ENCODE measurements at places on chromosomes 6 and 20.
A peak's percentile ranks its signal among the peaks of the same experiment; 100 is the strongest.

DNA sequence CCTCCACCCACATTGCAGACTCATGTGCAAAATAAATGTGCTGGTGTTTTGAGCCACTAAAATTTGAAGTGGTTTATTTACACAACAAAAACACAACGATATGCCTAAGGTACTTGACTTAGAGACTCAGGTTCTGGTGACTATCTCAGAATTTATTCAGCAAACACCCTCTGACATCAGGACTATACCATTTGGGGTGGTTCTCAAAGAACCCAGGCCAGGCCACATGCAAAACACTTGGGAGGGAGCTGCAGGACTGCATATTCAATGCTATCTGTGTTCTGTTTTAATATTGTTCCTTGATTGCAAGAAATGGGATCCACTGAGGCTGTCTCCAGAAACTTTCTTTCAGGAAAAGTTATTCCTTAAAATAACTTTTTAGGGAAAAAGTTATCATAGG, 91.6 kb downstream of the LINC00237 start:
- no peak for DNase-seq

- DNase-seq, result no peak
Measured at GRCh38 chr6:147080225-147080624, 124.0 kb upstream of the STXBP5 start.

- DNase-seq, result no peak
Measured at GRCh38 chr20:37365760-37366638, 20.1 kb downstream of the SRC start.

DNA sequence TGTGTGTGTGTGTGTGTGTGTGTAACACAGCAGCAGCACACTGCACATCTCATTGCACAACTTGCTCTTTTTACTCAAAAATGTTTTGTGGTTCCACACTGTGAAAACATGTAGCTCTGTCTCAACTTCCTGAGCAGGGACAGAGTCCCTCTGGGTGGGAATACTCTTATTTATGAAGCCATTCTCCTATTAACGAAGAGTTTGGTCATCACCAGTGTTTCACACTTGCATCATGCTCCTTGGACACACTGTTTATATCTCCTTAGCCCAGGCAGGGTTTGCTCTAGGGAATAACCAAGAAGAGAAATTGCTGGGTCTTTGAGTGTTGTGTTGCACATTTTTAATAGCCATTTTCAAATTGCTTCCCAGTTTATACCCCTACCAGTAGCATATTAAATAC, 53.6 kb downstream of the ZNF831 start:
- DNase-seq, result no peak

DNA sequence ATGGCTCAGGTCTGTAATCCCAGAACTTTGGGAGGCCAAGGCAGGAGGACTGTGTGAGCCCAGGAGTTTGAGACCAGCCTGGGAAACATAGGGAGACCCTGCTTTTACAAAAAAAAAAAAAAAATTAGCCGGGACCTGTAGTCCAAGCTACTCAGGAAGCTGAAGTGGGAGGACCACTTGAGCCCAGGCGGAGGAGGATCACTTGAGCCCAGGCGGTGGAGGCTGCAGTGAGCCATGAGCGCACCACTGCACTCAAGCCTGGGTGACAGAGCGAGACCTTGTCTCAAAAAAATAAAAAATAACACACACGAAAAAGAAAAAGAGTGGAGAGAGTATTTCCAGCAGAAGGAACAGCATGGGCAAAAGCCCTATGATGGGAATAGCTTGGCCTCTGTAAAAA, 2.0 kb downstream of the TTLL9 start:
- no peak for DNase-seq

- DNase-seq, result no peak
Measured at GRCh38 chr20:58633161-58634053, 17.7 kb upstream of the STX16 start.

- no peak for DNase-seq
Measured at GRCh38 chr6:89921691-89922090, 27.4 kb downstream of the GJA10 start.

DNA sequence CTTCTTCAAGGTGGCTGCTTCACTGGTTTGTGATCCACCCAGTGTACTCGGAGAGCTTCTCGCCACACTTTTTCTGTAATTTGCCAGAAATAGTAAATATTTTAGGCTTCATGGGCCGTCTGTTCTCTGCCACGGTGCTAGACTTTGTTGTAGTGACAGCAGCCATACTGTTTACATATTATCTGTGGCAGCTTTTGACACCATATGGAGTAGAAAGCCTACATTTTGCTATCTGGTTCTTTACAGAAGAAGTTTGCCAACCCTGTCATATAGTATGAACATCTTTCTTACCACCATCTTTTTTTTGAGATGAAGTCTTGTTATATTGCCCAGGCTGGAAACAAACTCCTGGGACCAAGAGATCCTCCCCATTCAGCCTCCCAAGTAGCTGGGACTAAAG, 32.5 kb downstream of the FAM209B start:
- no peak for DNase-seq

- DNase-seq, result no peak
Measured at GRCh38 chr6:35892482-35892881, 28.4 kb downstream of the SRPK1 start.

- DNase-seq, result no peak
Measured at GRCh38 chr6:28657769-28658465, 132.2 kb downstream of the GPX5 start.

DNA sequence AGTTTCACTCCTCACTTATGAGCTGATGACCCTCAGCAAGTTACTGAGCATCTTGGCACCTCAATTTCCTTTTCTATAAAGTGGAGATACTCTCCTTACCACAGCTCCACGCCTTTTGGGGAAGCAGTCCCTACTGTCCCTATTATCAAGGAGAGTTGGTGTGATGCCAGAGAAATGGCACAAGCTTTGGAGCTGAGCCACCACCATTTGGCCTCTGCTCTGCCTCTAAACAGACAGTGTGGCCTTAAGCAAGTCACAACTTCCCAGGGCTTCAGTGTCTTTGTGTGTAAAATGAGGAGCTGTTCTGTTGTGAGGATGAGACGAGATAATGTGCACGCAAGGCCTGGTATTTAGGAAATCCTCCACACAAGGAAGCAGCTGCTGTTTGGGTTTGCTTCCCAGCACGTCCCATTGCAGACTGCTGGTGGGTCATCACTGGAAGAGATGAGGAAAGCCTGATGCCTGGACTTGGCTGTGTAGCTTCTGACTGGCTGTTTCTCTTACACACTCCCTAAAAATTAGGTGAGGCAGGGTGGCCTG, 18.5 kb downstream of the NSFL1C start:
- DNase-seq, result no peak

DNA sequence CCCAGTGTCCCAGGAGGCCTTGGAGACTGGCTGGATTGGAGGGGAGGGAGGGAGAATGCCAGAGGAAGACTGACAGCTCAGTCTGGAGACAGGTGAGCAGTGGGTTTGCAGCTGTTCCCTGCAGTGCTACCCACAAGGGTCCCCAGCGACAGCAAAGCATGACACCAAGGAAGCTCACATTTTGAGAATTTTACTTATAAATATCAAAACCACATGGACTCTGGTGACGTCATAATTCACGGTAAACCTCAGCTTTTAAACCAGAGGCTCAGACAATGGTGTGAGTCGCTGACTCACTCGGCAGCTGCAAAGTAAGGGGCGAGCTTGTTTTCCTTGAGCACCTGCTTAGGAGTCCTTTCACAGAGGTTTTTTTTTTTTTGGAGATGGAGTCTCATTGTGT, 65.2 kb downstream of the THBS2 start:
- DNase-seq, result no peak

GRCh38 chr6:110137924-110138887, 41.3 kb downstream of the WASF1 start:
- DNase-seq, result no peak

- no peak for DNase-seq
Measured at GRCh38 chr6:33995309-33996119, 150.4 kb downstream of the GRM4 start.

DNA sequence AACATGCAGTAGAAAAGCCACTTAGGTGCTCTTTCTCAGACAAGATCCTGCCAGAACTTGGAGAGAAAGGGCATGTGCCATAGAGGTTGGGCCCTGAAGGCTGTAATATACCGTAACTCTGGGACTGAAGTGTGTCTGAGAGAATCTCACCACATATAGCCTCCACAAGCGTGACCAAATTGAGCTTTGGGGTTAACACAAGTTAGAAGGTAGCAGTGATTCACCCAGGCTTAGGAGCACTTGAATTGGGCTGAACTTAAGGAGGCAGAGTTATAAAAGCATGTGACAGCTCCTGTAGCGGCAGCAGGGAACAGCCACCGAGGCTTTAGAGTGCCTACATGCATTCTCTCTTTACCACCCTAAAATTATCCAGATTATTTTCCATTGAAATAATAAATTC, 361.6 kb downstream of the PHF3 start:
- no peak for DNase-seq

DNA sequence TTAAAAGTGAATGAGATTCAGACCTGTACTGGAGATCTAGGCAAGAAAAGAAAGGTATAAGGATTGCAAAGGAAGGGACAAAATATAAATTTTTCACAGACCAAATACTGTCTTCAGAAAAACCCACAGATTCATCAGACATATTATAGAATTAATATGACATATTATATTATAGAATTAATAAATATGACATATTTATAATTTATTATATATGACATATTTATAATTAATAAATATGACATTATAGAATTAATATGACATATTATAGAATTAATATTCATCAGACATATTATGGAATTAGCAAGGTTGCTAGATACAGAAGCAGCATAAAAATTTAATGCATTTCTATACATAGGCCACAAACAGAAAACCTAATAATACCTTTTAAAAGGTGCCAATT, 44.7 kb upstream of the GNRH2 start:
- no peak for DNase-seq

DNA sequence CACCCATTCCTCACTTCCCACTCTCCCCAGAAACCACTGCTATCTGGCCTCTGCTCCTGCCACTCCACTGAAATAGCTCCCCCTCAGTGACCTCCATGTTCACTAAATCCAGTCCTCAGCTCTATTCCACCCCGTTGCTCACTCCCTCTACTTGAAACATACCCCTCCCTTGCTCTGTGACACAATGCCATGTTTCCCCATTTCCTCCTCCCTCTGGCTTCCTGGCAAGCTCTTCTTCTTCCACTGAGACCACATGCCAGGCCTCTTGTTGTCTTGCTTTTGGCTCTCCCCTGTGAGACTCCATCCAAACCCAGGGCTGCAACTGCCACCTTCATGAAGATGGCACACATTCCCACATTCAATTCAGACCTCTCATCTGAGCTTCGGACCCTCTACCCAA, 13.9 kb downstream of the TMEM151B start:
- no peak for DNase-seq

DNA sequence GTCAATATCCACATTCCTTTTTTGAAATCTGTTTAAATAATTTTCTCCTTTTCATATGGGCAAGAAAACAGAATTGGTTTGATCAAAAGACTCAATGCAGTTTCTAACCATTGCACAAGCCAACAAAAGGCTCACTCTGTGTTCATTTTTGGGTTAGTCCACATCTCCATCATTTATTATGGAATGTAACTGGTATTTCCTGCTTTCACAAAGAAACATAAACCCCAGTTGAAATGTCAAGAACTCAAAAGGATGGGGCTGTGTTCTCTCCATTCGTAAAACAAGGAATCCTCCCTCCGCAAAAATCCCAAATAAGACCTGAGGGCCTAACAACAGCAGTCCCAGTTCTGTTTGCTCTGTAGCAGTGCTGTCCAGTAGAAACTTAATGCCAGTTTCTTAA, 420.9 kb downstream of the GJA1 start:
- DNase-seq, result no peak

GRCh38 chr6:150079604-150080003, 10.7 kb upstream of the ULBP3 start:
- no peak for DNase-seq

DNA sequence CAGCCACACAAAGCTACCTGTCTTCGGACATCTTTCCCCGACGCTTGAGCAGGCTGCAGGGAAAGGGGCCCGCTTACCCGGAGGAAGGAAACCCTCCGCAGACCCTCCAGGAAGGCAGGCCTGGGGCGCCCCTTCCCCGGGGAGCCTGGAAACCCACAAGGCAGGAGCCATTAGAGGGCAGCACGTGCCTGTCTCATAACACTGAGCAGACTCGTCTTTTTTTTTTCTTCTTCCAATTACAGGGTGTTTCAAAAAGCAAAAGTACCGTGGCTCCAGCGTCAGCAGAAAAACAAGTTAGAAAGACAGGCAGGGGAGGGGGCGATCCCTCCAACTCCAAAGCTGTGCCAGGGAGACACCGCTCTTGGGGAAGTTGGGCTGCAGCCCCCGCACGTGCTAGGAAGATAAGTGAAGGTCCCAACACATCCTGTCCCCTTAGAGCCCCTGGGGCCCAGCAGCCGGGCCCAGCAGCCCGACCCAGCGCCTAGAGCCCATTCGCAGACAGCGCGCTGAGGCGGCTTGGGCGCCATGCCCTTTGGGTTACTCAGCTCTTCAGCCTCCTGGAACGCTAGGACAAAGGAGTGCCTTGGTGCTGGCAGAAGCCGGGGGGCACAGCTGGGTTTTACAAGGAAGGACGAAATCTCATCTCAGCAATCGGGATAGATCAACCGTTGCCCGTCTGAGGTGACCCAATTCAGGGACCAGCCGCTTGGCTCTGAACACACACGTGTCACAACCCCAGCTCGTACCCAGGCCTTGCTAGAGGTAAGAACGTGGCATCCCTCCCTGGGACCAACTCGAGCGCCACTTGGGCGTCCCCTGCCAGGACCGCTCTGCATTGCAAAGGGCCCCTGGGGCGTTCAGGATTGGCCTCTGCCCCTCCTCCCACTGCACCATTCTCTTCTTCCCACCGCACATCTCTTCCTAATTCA, 136.3 kb downstream of the LY86 start:
- DNase-seq, result peak; percentile 9

DNA sequence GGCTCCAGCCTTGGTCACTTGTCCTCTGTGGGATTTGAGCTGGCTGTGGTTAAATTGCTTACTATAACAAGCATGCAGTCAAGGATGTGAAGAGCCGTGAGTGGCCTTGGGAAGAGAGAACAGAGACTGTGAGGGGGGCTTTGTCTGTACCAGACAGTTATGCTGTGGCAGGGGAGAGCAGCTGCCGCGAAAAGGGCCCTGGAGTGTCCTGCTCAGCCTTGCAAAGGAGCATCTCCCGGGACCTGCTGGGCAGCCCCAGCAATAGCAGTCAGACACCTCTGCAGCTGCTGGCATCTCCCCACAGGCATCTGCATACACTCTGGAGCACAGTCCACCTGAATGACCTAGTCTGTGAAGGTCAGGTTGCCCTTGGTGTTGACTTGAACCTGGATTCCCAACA, 6.3 kb downstream of the EBF4 start:
- DNase-seq, result no peak

DNA sequence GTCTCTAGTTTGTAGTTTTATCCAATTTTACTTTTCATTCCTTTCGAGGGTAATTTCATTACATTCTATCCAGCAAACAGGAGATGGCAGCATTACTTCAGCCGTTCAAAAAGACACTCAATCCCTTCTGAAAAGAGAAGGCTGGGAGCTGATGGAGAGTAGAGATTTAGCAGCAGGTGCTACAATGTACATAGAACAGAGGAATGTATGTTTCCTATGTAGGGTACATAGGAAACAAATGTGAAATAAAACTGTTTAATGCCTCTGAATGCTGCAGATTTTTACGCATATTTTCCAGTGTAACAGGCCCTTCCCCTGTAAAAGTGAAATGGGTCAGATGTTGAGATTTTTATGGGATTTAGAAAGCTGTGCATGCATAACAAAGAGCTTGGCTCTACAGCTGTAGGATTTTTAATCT, 16.0 kb downstream of the RPS12 start:
- DNase-seq, result no peak

Measured in stimulated activated CD8-positive, alpha-beta memory T cell treated with anti-CD3 and anti-CD28 coated beads, Interleukin-4, amount 100 ng/mL, for 1 hour (primary cell).